Nephron progenitor cell (in vitro differentiated cells): ENCODE measurements at places on chromosomes 12 and 14.

DNA sequence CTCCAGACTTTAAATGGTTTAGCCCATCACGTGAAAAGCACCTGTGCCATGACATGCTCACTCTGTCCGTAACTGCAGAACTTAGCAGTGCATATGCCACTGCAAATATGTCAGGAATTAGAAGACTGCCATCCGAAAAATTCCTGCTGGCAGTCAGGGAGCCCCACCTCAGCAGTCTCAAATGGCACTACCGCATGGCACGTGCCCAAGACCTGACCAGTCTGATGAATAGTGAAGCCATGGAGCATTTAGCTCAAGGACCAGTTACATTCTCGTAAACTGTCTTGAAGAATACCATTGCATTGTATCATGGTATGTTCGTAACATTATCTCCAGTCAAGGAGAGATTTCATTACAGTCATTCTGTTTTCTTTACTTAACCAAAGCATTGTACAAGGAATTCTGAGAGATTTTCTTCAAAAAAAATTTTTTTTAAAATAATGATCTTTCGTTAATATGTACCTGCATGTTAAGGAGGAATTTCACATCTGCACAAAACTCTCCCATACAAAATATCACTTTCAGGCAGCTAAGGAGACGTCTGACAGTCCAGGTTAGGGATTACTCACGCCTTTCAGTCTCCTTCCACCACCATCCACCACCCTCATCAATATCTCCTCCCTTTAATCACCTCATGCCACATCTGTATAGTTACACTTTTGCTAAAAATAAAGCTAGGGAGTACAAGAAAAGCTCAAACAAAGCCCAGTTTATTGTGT is 138.5 kb downstream of the ANO2 start:
- no peak for DNase-seq

- DNase-seq = no peak
These were observed 38.3 kb upstream of the LTA4H start for GRCh38 chr12:96073346-96074330.

- no peak for DNase-seq
These were observed 112.9 kb downstream of the TSHR start for GRCh38 chr14:81068176-81068782.

DNA sequence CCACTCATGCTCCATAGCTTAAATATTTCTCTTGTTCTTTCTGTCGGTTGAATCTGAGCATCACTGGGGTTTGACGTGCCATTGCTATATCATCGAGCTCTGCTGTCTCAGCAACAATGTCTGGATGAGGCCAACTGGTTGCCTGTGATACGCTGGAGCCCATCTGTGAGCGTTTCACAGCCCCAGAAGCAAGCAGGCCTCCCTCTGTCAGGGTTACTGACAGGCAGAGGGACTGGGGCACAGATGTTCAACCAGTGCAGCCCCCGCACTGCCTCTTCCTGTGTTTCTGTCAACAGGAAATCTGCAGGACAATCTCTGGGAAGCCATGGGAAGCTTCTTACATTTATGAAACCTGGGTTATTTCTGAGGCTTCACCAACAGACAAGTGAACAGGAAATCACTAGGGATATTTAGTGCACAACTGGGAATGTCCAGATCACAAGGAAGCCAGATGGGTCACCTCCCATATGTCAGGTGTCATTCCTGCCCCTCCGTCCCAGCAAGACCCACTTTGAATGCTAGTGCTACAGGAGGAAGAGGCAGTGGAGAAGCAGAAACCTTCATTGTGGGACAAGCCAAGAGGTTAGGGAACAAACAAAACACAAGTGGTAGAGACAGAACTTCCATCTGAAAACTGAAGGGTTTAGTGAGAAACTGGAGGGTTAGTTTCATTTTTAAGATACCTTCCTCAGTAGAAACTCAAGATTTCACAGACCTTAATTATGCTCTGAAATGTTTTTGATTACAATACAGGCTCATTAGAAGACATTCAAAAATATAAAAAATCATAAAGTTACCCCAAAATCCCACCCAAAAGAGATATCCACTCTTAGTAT is 24.1 kb downstream of the DMAC2L start:
- peak; percentile 37 for DNase-seq

GRCh38 chr14:96445844-96446710 is 54.1 kb downstream of the AK7 start:
- DNase-seq = no peak

DNA sequence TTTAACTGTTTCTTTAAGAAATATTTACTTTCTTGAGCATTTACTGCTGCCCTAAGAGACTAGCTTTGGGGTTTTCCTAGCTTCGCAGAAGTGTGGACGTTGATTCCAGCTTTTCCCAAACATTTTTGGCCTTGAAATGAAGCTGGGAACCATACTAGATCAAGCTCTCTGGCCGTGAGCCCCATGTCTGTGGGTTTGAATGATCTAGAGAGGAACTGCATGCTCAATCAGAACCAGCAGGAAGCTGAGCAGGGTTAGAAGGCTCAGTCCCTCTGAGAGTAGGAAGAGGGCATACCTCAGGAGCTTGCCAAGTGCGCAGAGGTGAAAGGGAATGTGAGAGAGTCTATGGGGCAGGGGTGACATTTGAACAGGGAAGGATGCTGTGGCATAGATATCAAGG is 292.1 kb downstream of the CACNA1C start:
- DNase-seq = no peak

GRCh38 chr12:46260913-46261476 is 7.8 kb downstream of the SLC38A1 start:
- DNase-seq = no peak

DNA sequence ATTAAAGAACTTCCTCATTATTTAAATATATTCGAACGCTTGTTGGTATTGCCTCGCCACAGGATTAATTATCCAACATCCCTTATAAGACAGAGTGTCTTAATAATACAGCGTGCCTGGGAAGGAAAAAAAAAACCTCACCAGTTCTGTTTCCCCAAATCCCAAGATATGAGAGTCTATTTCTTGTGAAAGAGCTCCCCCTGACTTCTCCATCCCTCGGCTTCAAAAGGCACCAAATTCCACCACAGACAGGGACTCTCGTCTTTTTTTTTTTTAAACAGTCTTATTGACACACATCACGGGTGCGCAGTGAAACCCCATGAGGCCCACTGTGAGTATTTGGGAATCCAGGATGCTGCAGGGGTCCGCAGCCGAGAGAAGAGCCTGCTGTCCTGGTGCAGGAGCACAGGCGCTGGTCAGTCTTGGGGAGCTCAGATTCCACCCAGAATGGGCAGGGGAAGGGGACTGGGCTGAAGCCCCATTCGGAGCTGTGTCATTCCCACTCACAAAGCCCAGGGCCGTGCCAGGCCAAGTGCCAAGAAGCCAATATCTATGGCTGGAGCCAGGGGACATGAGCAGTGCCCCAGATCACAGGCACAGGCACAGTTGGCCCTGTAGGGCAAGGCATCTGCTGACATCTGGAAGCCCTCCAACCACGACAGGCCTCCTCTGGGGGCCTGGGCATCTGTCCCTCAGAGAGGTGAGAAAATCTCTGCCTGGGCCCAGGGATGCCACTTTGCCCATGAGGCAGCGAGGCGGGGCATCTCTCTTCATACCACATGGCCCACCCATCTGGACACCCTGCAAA is 71.9 kb downstream of the BCL11B start:
- no peak for DNase-seq

DNA sequence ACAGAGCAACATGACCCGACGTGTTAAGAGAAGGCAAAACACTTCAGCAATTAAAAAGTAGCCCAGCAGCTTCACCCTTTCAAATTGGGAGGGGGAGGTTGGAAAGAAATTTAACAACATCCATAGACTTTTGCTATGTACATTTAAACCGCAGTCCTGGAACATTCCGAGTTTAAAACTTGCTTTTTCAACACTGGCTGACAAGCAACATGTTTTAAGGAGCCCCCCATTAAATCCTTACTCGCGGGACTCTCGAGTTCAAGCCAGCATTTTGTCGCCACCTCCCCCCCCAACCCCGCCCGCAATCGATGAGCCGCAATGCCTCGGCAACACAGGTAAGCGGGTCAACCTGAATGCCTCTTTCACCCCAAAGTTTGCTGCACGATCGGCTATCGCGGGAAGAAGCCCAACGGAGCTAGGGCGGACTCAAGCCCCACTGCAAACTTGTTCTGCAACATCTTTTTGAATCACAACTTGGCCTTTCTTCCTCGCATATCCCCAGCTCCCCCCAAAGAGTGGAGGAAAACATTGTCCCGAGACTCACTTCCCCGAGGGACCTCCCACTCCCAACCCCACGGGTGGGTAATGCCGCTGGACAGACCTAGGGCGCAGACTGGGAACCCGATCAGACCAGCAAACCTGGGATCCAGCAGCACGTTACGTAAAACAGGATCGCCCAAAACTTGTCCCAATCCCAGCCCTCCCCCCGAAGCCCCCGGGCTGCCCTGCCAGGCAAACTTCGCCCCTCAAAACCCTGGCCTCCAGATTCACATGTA is 777 bp downstream of the ZFP36L1 start:
- DNase-seq = no peak

GRCh38 chr14:76337635-76338545 is 38.0 kb upstream of the ESRRB start:
- no peak for DNase-seq

- DNase-seq = no peak
These were observed 8.3 kb downstream of the REC8 start for GRCh38 chr14:24179961-24180796.

- no peak for DNase-seq
These were observed 8.3 kb downstream of the MAP4K5 start for GRCh38 chr14:50524060-50524459.

- DNase-seq = peak; percentile 78
These were observed 14.1 kb upstream of the CDH24 start for GRCh38 chr14:23071244-23071920.

DNA sequence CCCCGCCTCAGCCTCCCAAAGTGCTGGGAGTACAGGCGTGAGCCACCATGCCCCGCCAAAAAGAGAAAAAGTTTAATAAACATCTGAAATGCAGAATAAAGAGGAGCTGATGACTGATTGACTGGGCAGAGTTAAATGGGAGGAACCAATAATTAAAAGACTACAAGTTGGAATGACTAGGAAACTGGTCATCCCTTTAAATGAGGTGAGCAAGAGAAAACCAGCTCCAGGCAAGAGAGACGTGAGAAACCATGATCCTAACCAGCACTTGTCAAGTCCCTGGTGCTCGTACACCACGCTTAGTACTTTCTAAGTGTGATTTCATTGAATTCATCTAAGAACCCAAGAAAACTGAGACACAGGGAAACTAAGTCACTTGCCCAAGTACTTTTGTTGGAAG is 47.9 kb downstream of the MAP1LC3B2 start:
- no peak for DNase-seq

GRCh38 chr14:34536951-34537676 is 2.4 kb downstream of the EAPP start:
- no peak for DNase-seq
